EH (cell line): ENCODE measurements at places on chromosomes 6 and 20.
A peak's percentile ranks its signal among the peaks of the same experiment; 100 is the strongest.

DNA sequence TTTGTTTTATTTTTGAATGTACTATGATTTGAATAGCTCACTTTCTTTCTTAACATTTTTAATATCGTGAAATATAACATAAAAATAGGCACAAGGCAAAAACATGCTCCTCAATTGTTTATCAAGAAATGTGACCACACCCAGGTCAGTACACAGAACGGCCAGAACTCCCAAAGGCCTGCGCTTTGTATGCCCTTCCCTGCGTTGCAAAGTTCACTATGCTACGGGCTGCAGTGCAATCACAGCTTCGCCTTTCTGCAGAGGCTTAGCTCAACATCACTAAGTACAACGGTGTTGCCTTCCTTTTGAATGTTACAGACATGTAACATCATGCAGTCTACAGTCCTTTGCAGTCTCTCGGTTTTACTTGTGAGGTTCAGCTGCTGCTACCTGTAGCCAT is 333.4 kb downstream of the THBS2 start:
- no peak for DNase-seq

GRCh38 chr20:56171087-56172012 is 77.2 kb upstream of the MC3R start:
- DNase-seq: no peak

DNA sequence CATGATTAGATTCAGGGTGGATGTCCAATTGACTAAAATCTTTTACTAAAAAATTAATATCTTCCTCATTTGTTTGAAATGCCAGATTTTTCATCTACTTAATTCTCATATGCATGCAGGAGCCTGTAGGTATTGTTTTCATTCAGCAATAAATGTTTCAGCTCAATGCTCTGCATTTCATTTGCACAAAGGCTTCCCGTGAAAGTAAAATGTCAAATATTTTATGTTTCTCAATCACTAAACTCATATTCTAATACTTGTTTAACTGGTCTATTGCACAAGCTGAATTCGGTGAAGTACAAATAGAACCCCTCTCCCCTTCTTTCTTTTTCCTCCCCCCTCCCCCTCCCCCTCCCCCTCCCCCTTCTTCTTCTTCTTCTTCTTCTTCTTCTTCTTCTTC is 175.9 kb downstream of the MCHR2 start:
- DNase-seq: no peak

- peak; percentile 53 for DNase-seq
Observed at GRCh38 chr6:12601881-12602280, 114.7 kb upstream of the PHACTR1 start.

GRCh38 chr6:50724381-50725124 is 11.2 kb downstream of the TFAP2D start:
- DNase-seq: no peak

- no peak for DNase-seq
Observed at GRCh38 chr6:96016334-96017069, 728 bp downstream of the FUT9 start.

DNA sequence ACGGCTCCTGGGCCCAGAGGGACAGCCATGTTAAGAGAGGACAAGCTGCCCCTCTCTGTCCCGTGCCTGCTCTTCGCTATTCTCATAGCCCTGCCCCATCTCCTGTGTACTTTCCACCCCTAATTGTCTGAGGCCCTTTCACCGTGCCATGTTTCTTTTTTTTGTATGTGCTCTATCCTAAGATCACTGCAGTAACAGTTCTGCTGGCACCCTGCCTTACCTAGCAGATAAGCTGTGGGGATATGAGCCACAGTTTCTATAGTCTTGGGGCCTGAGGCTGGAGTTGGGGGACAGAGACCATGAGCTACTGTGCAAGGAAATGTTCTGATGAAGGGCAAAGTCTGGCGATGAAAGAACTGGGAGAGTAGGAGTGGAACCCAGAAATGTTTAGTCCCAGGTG is 269.5 kb upstream of the CITED2 start:
- DNase-seq: no peak

GRCh38 chr6:169702840-169703246 is 917 bp downstream of the C6orf120 start:
- no peak for DNase-seq

GRCh38 chr20:7399575-7399974 is 540.7 kb downstream of the HAO1 start:
- no peak for DNase-seq

DNA sequence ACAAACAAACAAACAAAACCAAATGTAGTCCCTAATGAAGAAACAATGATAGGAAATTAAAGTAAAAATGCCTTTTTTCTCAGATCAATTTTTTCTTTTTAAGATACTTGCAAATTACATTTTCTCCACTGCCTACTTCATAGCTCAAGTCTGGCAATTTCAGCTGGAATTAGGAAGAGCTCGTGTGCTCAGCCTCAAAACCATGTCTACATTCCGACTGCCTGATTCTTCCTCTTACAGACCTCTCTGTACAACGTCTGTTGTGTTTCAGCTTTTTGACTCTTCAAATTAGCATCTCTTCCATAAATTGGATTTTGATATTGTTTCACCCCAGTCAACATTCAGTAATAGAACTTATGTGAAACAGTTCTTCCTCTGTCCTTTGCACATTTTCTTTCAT is 9.3 kb upstream of the EDN1 start:
- DNase-seq: peak; percentile 52

DNA sequence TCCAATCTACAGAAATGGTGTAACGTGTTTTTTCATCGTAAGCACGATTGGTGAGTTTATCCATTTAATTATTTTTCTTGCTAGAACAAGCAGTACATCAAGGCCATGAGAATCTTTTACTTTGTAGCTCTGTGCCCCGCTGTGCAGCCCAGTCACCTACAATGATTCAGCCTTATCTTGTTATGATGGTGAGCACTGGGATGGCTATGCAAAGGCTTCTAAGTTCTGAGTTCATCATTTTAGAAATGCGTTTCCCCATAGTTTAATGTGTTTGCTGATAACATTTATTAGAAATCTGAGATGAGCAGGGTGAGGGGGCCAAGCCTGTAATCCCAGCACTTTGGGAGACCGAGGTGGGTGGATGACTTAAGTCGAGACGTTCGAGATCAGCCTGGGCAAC is 111.8 kb upstream of the QKI start:
- no peak for DNase-seq

GRCh38 chr6:44289726-44290260 is 19.5 kb downstream of the TMEM151B start:
- no peak for DNase-seq

DNA sequence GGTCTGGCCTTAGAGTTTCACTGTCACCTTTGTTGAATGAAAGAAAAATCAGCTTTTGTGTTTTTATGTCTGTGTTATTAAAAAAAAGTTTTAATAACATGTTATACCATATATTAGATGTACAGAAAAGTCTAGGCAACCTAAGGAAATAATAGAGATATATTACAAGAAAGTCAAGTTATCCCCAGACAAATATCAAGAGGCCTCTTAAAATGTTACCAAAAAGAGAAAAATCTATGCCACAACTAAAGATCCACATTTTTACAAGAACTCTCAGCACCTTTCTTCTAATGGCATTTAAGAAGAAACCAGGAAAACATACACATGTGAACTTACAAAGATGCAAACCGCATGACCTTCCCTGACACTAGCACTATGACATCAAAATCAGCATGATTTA is 26.8 kb downstream of the RAMACL start:
- no peak for DNase-seq

DNA sequence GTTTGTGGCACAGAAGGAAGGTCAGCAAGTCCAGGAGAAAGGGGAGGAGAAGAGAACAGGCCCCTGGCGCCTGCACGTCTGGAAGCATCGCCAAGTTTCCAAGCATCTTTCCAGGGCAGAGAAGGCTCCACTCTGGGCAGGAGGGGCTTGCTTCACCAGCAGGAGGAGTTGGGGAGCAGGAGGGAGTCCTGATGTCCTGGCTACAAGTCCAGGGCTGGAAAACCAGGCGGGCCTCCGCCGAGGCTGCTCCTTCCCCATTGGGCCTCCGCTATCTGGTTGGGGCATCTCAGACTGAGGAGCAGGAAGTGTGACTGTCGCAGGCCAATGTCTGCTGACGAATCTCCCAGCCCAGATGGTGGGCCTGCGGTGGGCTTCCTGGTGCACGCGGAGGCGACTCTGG is 421.9 kb downstream of the PREX1 start:
- no peak for DNase-seq

DNA sequence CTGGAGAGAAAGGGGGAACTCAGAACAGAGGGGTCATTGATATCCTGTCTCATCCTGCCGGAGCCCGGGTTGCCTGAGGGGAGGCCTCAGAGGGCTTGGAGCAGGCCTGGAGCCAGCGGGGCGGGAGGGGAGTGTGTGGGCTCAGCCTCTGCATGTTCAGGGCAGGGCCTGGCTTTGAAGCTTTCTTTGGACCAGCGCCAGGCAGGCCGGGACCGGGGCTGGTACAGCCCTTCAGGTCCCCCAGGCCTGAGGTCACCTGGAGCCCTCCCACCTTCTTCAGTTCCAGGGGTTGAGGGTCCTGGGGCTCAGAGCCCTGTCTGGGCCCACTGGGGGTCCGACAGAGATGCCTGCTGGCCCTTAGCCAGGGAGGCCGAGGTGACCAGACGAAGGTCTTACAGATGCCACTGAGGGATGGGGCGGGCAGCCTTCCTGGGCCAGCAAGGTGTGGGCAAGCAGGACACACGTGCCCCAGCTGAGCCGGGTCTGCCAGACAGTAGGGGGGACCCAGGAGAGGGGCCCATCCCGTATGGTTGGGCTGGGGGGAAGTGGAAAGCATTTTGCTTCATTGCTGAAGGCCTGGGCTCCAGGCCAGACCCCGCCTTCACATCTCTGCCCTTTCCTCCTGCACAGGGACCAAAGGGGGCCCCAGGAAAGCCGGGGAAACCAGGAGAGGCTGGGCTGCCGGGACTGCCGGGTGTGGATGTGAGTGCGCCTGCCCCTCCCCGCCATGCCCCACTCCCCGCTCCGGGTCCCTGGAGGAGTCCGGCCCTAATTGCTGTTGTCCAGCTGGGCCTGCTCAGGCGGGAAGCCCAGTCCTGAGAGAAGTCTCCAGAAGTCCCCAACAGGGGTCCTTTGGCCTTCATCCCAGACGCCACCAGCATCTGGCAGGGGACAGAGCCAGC is 2.0 kb downstream of the COL9A3 start:
- peak; percentile 42 for DNase-seq

DNA sequence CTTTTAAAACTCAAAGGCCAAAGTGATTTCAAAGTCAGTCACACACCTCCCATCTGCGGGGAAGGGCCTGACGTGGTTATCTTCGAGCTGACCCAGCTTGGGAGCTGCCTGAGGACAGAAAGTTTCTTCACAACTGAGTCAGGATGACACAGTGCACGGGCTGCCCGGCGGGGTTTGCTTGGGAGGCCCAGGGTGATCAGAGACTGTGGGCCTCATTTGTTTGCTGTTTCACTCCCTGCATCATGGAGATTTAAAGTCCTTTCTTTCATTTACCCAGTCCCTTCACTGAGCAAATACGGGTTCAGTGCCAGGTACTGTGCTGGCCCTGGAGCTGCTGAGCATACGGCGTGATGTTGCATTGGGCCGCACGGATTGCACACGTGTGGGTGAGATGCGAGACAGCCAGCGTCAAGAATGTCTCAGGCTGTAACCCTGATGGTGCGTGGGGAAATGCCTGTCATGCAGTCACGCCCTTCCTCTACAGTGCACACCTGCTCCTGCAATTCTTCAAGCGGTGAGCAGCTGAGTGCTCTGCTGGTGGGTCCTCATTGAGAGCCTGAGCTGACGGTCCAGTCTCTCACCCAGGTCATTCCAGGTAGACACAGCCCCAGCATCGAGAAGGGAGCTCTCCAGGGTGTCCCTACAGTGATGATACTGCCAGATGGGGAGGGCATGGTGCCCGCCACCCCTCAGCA is 82.7 kb upstream of the PMEPA1 start:
- no peak for DNase-seq

GRCh38 chr6:20946022-20946421 is 411.8 kb downstream of the CDKAL1 start:
- DNase-seq: peak; percentile 23
